GDM1 (cell line): ENCODE measurements at places on chromosomes 12 and 14.

- DNase-seq: no peak
These were observed 151.4 kb downstream of the SSPN start for GRCh38 chr12:26346736-26347135.

DNA sequence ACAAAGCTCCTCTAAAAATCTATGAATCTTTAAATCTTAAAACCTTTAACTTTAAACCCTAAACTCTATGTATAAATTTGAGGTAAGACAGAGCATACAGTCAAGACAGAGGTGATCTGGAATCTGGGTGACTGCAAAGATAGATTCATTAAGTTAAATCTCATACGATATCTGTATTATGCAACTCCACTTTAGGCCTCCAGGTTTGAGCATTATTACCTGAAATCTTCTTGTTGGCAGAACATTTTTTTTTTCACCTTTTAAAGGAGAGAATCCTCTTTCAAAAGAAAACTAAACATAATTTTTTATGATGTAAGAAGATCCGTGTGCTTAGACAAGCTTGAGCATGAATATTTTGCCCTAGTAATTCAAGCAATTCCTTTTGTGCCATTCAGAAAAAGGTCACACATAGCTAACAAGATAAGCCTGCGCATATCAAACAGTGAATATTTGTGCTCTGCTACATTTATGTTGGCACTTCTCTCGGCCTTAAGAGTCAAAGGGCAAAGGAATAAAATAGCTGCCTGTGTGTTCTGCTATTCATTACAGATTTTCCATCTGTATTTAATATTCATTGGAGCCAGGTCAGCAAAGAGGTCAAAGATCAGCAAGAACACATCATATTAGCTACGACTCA, 163.3 kb downstream of the TMTC3 start:
- DNase-seq: no peak

DNA sequence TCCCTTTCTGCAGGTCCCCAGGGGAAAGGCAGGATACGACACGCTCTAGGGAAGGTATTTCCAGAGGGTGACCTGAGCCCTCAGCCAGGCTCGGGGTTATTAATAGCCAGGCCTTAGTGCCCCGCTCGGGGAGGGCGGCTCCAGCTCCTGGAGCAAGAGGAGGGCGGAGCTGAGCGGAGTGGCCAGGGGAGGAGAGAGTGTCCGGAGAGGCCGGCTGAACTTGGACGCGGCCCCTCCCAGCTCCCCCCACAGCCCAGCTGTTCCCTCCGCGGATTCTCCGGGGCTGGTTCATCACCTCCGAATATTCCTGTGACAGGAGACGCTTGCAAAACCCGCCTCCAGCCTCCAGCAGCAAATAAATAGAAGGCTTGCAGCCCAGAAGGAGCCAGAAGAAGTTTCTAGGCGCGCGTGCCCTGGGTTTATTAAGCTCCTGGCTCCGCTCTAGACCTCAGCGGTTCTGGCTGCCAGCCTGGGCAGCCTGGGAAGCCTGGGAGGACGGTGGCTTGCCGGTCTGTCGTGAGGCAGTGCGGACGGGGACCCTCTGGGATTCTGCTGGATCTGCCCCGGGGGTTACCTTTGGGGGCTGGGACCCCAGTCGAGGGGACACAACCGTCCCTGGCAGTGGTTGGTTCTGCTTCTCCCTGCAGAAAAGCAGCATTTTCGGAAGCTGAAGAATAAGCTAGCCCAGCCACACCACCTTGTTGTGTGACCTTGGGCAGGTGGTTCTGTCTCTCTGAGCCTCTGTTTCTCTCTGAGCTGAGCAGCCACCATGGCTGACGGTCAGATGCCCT, at the start of gene HSPB8:
TSS of gene HSPB8 (plus strand) at position 388 of the 791 bp plus-strand sequence. CDS start at position 770, 382 bp downstream.
- DNase-seq: no peak

- no peak for DNase-seq
These were observed 114.8 kb upstream of the PRICKLE1 start for GRCh38 chr12:42704340-42704739.

- DNase-seq: no peak
These were observed 5.6 kb downstream of the HOXC13 start for GRCh38 chr12:53944209-53944608.

DNA sequence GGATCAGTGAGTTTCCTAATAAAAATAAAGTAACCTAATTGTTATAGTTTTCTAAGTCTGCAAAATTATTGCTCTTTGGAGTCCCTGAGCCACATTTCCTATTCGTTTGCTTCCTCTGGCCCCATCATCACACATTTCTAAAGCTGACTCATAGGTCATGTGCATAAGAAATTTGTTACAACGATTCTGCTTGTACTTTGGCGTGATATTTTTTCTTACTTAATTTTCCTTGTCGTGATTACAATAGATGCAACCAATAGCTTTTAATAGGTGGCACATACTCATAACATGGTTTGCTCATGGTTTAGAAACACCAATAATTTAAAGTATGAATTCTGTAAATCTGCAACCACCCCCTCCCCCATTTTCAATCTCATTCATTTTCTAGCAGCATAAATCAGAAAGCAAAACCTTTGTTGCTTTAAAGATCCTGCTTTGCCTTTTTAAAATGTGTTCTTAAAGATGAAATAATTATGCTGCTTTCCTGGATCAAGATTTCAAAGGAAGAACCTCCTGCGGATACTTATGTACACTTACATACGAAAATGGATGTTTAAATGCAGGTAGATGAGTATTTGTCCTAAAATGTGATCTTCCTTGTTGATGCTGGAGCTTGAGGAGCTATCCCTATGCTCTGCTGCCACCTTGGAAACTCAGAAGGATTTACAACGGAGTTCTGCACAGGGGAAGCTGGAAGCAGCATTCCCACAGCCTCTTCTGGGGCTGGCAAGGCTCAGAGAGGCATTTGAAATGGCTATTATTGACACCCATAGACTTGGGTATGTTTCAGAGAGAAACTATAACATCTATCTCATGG, 1.7 kb upstream of the FLRT2 start:
- DNase-seq: no peak

DNA sequence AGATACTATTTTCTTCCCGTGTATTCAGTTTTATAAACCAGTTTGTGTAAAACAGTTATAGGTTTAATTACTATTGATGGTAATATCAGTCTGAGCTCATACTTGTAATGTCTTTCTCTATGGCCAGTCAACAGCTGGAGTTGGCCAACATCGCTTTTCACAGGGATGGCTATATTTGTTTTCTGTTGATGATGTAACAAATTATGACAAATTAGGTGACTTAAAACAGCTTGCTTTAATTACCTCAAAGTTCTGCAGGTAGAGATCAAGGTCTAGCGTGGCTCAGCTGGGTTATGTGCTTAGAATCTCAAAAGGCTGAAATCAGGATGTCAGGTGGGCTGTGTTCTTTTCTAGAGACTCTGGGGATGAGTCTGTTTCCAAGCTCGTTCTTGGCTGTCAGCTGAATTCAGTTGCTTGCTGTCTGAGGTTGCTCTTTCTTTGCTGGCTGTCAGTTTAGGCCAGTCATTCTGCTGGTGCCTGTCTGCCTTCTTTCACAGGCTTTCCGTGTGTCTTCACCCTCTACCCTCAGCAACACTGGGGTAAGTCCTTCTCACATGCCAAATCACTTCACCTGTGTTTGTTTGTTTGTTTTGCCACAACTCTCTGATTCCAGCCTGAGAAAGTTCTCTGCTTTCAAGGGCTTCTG, 370.2 kb upstream of the E2F7 start:
- no peak for DNase-seq

GRCh38 chr12:132505105-132505851, 15.3 kb downstream of the FBRSL1 start:
- no peak for DNase-seq

GRCh38 chr12:17609153-17609552, 480.8 kb downstream of the RERGL start:
- no peak for DNase-seq
